ENCODE measurements at places on chromosomes 5 and 9. TPM values are rescaled to one million over a fixed set of nuclear protein-coding genes. Genes with fewer than 3 reads are reported as not detected.
A peak's percentile ranks its signal among the peaks of the same experiment; 100 is the strongest.

GRCh38 chr5:129743541-129744187, 4.2 kb upstream of the MINAR2 start:
- no peak overlapping the region for H3K27ac ChIP-seq
- no peaks in the 10 kb centered on the region for H3K36me3 ChIP-seq
- H3K4me3 ChIP-seq, result no peak overlapping the region
- DNase-seq, result no peak
- no peaks in the 10 kb centered on the region for H3K4me1 ChIP-seq
- no peaks in the 10 kb centered on the region for H3K27me3 ChIP-seq

DNA sequence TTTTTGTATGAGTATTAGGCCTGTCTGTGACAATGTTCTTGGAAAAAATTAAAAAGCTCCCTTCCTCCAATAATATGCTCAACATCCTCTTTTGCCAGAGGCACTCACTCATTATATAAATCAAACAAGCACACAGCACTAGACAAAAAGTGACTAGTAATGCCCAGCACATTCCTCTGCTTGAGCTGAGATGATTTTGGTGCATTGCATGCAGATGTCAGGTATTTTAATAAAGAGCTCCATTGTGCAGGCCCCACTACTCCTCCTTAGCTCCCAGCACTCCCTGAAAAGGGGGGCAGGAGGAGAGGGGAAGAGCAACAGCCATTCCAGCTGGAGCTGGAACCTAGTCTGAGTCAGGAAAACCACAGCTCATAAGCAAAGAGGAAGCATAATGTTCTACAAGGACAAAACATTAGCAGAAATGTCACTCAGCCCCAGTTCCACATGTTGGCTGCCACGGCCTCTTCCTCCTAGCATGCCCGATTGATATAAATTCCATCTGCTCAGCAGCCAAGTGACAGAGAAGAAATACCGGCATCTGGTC, 348.5 kb downstream of the BNC2 start:
- H3K27me3 ChIP-seq, result no peaks in the 10 kb centered on the region
- DNase-seq, result no peak
- H3K4me3 ChIP-seq, result no peak overlapping the region
- no peak overlapping the region for H3K27ac ChIP-seq
- H3K4me1 ChIP-seq, result peaks cover 11% of the 10 kb centered on the region
- H3K36me3 ChIP-seq, result no peaks in the 10 kb centered on the region

DNA sequence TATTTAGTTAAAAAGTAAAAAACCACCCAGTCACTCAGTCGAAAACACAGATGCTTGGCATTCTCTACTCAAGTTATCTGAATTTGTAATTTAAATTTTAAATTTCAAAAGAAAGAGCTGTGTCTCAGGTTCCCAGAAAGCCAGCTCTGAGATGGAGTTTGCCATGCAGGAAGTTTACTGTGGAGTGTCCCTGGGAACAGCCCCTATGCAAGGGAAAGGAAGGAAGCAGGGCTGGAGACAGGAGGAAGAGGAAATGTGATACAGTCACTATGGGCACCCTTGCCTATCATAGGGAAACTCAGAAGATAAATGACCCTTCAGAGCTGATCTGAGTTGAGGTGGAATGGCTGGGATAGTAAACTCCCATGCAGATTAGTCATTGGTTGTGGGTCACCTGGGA, 408.8 kb upstream of the ACTBL2 start:
- H3K4me1 ChIP-seq, result no peaks in the 10 kb centered on the region
- H3K4me3 ChIP-seq, result no peak overlapping the region
- H3K27me3 ChIP-seq, result no peaks in the 10 kb centered on the region
- no peak overlapping the region for H3K27ac ChIP-seq
- DNase-seq, result no peak
- no peaks in the 10 kb centered on the region for H3K36me3 ChIP-seq

Gene CAMK2A
- 1.1 TPM for total RNA-seq

DNA sequence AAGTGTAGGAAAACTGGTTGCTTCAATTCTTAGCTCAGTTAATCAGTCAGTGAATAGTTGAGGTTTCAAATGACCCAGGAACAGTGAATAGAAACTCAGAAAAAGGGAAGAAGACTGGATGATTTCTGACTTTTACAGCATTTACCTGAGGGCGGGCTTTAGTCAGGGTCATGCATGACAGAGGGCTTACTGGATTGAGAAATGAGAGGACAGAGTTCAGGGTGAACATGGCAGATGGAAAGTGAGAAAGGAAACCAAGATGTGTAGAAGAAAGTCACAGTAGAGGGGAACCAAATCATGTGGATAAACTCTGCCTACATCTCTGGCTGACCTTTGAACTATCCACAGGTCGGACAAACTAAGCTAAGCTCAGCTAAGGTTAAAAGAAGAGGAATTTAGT, 596.0 kb downstream of the SEMA5A start:
- no peak for DNase-seq

DNA sequence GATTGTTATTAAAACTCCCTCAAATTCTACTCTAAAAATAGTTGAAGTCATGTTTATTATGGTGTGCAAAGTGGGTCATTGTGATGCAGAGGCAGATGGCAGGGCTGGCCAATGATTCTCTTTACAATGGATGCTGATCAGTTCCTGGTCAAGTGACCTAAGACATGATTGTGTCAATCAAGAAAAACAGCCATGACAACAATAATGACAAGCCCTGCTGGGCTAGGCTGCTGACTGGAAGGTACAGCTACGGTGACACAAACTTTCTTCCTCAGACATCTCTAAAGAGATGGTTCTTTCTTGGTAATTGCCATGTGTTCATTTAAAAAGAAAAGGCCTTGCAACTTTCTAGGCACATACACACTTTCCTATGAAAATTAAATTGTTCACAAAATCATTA, 3.6 kb downstream of the SLC24A2 start:
- H3K4me3 ChIP-seq, result no peak overlapping the region
- H3K27ac ChIP-seq, result no peak overlapping the region
- no peaks in the 10 kb centered on the region for H3K36me3 ChIP-seq
- H3K4me1 ChIP-seq, result no peaks in the 10 kb centered on the region

Gene NINJ1
- 107 TPM for total RNA-seq

GRCh38 chr9:126465977-126466376, 139.3 kb downstream of the MVB12B start:
- DNase-seq, result peak; percentile 38
- H3K27me3 ChIP-seq, result no peaks in the 10 kb centered on the region
- H3K4me1 ChIP-seq, result peaks cover 28% of the 10 kb centered on the region
- no peak overlapping the region for H3K27ac ChIP-seq

Gene CNTNAP3
- total RNA-seq, result 22.1 TPM

DNA sequence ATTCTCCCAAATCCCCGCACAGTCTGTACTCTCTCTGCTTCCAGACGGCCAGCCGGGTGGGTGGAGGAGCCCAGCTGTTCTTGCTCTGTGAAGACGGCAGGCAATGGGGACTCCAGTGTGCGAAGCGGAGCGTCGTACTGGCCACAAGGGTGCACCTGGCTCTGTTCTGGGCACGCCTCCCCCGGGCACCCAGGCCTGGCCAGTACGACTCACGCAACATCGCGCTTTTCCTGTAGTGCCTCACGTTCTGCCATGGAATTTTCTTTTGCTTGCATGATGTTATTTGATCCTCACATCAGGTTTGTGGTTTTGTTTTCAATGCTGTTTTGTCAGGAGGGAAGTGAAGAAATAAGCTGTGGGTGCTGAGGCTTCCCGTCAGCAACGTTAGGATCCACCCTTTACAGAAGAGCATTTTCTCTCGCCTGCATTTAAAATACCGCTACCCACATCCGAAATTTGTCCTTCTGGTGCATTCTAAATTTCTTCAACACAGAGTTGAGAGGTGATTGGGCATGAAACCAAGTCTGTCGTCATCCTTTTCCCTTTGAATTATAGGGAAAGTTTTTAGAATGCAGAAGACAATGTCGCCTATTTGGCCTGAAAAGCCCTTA, 311.7 kb downstream of the TRIM36 start:
- H3K27me3 ChIP-seq, result no peaks in the 10 kb centered on the region
- H3K4me1 ChIP-seq, result no peaks in the 10 kb centered on the region
- DNase-seq, result peak; percentile 73
- no peaks in the 10 kb centered on the region for H3K36me3 ChIP-seq

Gene CAVIN4
- 0.14 TPM for total RNA-seq

- H3K27ac ChIP-seq, result peak within 1 kb of the TSS; percentile 77
- H3K36me3 ChIP-seq, result no peaks in the 10 kb centered on the region
- no peaks in the 10 kb centered on the region for H3K27me3 ChIP-seq
- H3K4me3 ChIP-seq, result peak within 1 kb of the TSS; percentile 69
- DNase-seq, result peak; percentile 93
These were observed at the start of gene CPLANE1 for GRCh38 chr5:37248970-37249814. CPLANE1 (minus strand) TSS chr5:37249376; CDS start chr5:37247698, 1,678 bp downstream.

- H3K4me1 ChIP-seq, result no peaks in the 10 kb centered on the region
- no peak overlapping the region for H3K4me3 ChIP-seq
- no peaks in the 10 kb centered on the region for H3K27me3 ChIP-seq
- no peaks in the 10 kb centered on the region for H3K36me3 ChIP-seq
- DNase-seq, result no peak
These were observed 2041.4 kb upstream of the CDH9 start for GRCh38 chr5:29079771-29080170.

DNA sequence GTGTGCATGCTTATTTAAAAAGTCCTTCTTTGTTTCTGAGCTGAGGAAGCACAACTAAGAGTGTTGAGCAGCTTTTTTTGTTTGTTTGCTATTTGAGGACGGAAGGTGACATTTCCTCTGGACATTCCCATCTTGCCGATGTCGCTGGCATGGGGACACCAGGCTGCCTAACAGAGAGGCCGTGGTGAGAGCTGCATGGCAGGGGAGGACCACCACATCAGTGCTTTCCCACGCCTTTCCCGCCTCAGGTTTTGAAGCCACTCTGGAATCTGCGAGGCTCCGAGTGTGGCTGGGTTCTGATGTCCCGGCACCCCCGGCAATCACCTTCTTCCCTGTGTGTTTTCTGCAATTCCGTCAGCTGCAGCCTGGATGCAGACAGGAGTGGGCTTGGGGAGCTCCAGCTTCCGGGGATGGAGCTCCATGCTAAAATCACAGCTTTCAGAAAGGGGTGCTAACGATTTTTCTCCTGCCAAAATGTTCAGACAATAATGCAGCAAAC, 259.8 kb upstream of the IRX4 start:
- no peak overlapping the region for H3K27ac ChIP-seq
- no peak overlapping the region for H3K4me3 ChIP-seq
- peak; percentile 29 for DNase-seq
- no peaks in the 10 kb centered on the region for H3K36me3 ChIP-seq
- no peaks in the 10 kb centered on the region for H3K27me3 ChIP-seq

DNA sequence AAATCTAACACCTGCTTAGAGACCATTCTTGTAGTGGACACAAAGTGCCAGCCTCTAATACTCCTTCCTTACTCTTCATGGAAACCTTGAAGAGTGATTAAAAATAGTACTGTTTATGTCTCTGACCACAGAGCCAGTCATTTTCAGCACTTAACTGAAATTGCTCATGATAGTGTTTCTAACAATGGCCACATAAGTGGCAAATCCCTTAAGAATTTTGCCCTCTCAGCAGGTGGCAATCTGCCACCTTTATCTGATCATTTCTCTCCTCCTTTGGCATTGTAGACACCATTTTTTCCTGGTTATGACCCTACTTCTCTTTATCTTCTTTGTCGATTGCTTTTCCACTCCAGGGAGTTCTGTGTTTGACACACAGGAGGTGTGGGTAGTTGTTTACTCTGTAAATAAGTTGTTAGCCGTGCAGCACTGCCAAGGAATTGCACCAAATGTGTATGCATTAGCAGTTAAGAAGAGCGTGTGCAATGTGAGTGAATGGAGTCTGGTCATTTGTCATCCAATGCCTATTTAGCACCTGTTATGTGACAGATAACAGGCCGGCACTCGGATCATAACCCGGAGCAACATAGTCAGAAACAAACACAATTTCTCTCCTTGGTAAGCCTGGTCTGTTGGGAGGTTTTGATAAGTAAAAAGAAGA, 36.8 kb upstream of the STARD4 start:
- H3K36me3 ChIP-seq, result no peaks in the 10 kb centered on the region
- no peaks in the 10 kb centered on the region for H3K4me1 ChIP-seq

Gene RNF180
- total RNA-seq, result 9.4 TPM

GRCh38 chr5:64505769-64506566, at the start of gene RGS7BP:
RGS7BP (plus strand) TSS chr5:64506015; CDS start chr5:64506625, 610 bp downstream.
- peaks cover 38% of the 10 kb centered on the region for H3K27me3 ChIP-seq
- peaks cover 24% of the 10 kb centered on the region for H3K4me1 ChIP-seq
- peak; percentile 77 for DNase-seq
- no peak within 1 kb of the TSS for H3K27ac ChIP-seq

DNA sequence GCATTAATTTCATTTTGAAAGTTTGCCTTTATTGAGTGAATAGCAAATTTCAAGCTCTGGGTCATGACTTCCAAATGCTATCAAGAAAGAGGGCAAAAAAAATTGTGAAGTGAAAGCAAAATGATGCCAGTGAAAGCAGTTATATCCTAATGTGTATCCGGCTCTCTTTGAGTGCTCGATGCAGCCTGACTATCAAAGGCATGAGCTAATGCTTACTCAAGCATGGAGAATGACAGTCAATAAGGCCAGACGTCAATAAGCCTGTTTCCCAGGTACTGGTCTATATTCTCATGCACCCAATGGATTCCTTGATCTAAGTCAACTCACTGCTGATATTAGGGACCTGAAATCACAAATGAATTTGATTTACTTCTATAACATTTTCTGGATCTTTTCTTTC, 435.5 kb downstream of the CAAP1 start:
- H3K27ac ChIP-seq, result no peak overlapping the region
- DNase-seq, result no peak
- no peaks in the 10 kb centered on the region for H3K4me1 ChIP-seq
- no peak overlapping the region for H3K4me3 ChIP-seq

GRCh38 chr5:167752936-167753335, 538.5 kb upstream of the WWC1 start:
- no peak for DNase-seq
- no peak overlapping the region for H3K4me3 ChIP-seq
- no peaks in the 10 kb centered on the region for H3K4me1 ChIP-seq
- H3K27ac ChIP-seq, result no peak overlapping the region
- H3K27me3 ChIP-seq, result no peaks in the 10 kb centered on the region
- no peaks in the 10 kb centered on the region for H3K36me3 ChIP-seq

DNA sequence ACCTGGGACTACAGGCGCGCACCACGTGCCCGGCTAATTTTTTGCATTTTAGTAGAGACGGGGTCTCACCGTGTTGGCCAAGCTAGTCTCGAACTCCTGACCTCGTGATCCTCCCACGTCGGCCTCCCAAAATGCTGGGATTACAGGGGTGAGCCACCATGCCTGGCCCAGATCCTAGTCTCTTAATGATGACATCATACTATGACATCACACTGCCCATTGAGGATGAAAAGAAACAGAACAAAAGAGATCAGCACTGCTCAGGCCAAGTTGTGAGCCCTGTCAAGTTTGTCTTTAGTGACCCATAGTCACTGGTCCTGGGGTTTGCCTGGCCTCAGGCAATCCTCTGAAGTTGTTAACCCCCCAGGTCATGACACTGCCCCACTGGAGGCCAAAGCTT, 21.3 kb downstream of the ADRA1B start:
- H3K27ac ChIP-seq, result no peak overlapping the region
- H3K36me3 ChIP-seq, result no peaks in the 10 kb centered on the region
- DNase-seq, result no peak
- no peaks in the 10 kb centered on the region for H3K4me1 ChIP-seq
- no peak overlapping the region for H3K4me3 ChIP-seq

- no peak overlapping the region for H3K4me3 ChIP-seq
These were observed 39.1 kb downstream of the RETREG1 start for GRCh38 chr5:16577677-16578076.

GRCh38 chr5:143781993-143782520, 29.9 kb upstream of the HMHB1 start:
- no peak for DNase-seq
- H3K4me3 ChIP-seq, result no peak overlapping the region
- H3K27me3 ChIP-seq, result no peaks in the 10 kb centered on the region
- H3K36me3 ChIP-seq, result no peaks in the 10 kb centered on the region
- H3K4me1 ChIP-seq, result no peaks in the 10 kb centered on the region

All from spleen (tissue), 13 donors.